GOT3 (cell line): ENCODE measurements at places on chromosomes 7 and 10.

DNA sequence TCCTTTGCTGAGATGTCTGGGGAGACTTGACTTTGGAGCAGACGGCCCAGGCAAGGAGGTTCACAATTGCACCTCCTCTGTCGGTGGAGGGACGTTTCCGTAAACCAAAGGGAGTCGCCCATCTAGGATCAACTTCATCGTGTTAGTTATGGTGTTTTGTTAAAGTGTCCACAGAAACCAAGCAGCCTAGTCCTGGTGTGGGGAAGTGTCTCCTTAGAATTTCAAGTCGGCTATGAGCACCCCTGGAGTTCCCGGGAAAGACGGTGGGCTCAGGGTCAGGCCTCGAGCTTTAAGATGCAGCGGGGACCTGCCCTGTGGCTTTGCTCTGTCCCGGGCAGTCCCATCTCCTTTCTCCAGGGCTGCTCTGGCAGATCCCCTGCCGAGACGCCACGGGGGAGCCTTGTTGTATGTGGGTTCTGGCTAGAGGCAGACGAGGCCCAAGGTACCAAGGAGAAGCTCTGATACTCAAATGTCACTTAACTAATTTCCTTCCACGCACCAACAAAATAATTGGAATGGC is 319.2 kb downstream of the ADARB2 start:
- no peak for DNase-seq

DNA sequence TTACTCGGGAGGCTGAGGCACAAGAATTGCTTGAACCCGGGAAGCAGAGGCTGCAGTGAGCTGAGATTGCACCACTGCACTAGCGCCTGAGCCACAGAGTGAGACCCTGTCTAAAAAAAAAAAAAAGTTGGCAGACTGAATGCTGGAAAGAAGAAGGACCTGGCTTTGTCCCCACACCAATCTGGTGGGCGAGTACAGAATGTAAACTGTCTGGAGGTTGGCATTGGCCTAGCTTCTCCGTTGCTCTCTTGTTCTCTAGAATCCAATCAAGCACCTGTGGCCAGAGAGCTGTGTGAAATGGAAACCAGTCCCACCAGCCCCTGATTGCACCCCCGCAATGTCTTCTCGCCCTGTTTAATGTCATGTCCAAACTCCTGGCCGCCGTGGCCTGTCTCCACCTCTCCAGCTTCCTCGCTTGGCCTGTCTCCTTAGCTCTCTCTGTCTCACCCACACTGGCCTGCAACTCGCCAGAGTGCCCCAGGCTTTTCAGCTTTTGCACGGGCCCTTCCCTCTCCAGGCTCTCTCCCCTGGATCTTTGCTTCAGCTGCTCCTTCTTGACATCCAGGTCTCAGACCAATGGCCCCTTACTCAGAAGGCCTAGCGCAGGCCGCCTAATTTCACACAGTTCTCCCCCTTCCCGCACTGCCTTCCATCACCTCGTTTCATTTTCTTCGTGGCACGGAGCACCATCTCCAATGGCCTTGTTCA is 670 bp upstream of the AGK start:
- DNase-seq, result no peak

- no peak for DNase-seq
Observed at GRCh38 chr7:100189061-100189460, 11.3 kb downstream of the STAG3 start.

DNA sequence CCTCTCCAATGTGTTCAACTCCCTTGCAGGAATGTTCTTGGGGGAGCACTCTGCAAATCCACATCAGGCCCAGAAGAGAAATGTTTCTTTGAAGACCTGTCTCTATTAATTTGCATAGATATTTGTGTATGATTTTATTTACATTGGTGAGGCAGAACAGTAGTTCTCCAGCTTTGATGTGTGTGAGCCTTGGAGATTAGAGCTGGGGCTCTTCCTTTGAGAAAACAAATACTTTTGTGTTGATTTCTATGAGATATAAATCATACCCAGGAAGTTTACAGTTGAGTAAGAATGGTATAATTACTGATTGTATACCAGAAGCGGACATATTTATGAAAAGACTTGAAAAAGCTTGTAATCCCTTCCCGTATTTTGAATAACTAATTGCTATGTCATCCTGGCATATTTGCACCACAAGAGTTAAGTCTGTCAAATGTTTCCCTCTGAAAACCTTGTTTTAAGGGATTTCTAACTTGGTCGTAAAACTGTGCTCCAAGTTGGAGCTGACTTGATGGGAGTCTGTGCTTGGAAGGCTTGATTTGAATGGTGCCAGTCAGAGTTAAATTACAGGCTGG is 468.5 kb downstream of the LRMDA start:
- DNase-seq, result no peak

- DNase-seq, result no peak
Observed at GRCh38 chr10:16425449-16425848, 11.4 kb upstream of the PTER start.

GRCh38 chr10:44660271-44660670 is 250.9 kb upstream of the TMEM72 start:
- DNase-seq, result no peak

GRCh38 chr7:66427956-66428355 is 200.7 kb upstream of the KCTD7 start:
- DNase-seq, result no peak

- DNase-seq, result no peak
Observed at GRCh38 chr7:69934144-69934903, 336.0 kb downstream of the AUTS2 start.

GRCh38 chr10:1147810-1148209 is 91.6 kb downstream of the WDR37 start:
- no peak for DNase-seq

DNA sequence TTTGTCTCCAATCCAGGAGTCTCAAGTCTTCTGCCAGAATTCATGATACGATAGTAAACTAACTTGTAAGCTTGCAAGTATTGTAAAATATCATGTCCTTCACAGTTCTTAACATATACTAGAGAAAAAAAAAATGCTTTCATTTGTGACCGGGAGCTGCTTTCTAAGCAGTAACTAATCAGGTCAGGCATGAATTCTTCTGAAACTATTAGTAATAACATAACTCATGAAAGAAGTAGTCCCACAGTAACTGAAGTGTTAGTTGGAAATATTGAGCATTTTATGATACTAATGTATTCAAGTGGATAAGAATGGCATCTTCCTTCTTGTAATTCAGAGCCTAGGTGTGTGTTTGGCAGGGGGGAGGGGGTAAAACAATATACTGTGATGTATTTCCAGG is 665.6 kb downstream of the DNAJB9 start:
- DNase-seq, result no peak

DNA sequence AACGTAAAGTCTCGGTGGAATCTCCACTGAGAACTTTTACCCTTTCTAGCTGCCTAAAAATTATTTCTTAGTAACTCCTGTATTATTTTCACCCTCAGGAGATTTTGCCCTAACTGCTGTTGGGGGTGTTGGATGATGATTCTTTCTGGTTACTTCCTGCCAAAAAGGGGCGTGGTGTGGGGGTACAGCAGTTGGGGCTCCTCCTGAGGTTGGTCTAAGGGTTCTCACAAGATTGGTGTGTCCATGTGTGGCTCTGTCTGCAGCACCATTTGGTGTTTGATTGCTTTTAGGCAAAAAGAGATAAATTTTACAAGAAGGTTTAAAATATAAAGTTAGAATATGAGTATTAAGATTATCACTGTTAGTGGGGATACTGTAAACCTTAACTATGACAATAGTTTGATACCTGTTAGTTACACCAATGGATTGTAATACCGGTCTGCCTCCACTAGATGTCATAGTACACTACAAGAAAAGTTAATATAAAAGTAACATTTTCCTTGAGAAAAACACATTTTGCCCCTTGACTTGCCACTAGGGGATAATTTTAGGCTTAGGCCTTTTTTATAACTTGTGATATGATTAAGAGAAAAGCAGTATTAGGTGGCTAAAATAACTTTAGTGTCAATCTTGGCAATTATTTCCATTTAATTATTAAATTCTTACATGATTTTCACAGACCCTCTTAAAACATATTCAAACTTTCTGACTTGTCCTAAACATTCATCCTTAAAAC is 928.7 kb downstream of the IPMK start:
- DNase-seq, result no peak

GRCh38 chr10:26439406-26440087 is 1.4 kb downstream of the APBB1IP start:
- no peak for DNase-seq

GRCh38 chr7:122520971-122521555 is 177.9 kb downstream of the RNF133 start:
- DNase-seq, result no peak

DNA sequence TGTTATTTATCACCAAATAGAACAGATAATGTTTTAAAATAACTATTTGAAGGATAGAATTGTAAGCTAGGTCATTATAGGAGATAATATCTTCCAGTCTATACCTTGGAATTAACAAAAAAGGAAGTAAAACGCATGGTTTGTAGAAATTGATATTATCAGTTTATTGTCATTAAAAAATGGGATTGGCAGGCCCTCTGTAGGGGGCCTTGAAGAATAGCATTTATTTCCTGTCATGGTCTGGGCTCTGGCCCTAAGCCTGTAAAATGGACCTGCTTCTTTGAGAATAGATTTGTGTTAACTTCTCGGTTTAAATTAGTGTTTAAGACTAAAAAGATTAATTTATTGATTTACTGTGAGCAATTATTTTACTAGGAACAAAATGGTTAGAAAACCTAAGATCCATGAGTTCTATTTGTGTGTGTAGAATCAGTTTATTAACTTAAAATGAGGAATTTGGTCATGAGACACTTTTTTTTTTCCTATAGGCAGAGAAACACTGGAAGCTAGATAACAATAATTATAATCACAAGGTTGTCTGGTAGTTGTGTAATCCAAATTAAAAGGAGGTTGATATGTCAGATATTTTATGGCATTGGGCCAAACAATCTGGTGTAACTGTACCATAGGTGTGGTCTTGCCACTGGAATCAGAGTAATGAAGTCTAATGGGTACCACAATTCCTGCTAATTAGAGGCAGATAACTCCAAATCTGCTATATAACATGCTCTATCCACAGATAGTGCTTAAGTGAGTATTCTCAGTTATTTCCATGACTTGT is 197.4 kb upstream of the FOXP2 start:
- DNase-seq, result no peak

GRCh38 chr10:96606216-96606615 is 19.4 kb upstream of the TM9SF3 start:
- no peak for DNase-seq

- no peak for DNase-seq
Observed at GRCh38 chr10:115854740-115855435, 418.1 kb downstream of the GFRA1 start.

- no peak for DNase-seq
Observed at GRCh38 chr10:80139265-80139664, 6.7 kb downstream of the PLAC9 start.
